ENCODE measurements at places on chromosomes 4 and X.

GRCh38 chr4:163757219-163757618, 262.7 kb downstream of the TMA16 start:
- no peak for DNase-seq

DNA sequence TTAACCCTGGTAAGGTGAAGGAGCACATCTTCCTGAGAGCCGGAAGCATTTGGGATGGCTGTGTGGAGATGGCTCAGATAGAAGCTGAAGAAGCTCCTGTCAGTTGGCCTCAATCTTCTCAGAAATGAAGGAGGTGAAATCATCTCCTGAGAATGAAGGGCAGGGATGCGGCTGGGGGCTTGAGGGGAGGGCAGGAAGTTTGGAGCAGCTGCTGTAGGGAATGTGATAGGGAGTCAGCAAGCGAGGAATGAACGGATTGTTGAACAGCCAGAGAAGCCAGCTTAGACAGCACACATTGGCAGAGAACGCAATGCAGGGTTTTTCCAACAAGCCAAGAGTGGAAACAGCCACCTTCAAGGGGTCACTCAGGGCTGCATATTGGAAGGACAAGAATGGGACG, 10.0 kb downstream of the KCNE5 start:
- DNase-seq, result no peak

DNA sequence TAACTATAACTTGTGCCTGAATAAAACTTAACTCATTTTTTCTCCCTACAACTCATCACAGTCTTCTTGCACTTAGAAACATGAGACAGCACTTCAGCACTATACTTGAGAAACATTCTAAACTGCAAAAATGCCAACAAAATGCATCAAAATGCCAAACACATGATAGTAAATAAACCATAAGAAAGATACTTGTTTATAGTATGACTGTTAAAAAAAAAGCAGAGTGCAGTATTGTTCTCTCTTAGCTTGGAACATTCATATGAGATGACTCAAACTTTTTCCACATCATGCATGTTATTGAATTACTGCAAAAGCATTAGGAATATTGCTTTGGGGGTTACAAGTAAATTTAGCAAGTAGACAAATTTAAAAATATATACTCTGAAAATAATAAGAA, 135.7 kb upstream of the ANXA10 start:
- no peak for DNase-seq

DNA sequence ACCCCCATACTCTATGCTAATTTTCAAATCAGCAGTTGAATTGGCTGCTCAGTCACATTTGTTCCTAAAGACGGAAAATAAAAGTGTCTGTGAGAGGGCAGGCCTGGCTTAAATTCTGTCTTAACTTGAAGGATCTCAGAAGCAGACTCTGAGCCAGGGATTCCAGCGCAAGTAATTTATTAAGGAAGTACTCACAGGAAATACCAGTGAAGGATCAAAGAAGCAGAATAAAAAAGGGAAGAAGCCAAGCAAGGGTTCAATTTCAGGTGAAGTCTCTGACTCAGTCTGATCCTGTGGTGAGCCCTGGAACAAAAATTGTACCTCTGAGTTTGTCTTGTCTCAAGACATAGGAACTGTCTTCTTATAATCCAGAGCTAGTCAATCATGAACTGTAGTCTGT, 52.2 kb downstream of the IL1RAPL1 start:
- no peak for DNase-seq

- no peak for DNase-seq
Observed at GRCh38 chr4:134501973-134502643, 300.5 kb upstream of the PABPC4L start.

- no peak for DNase-seq
Observed at GRCh38 chr4:37383579-37384229, 139.2 kb downstream of the NWD2 start.

GRCh38 chr4:93313197-93313596, 515.4 kb upstream of the ATOH1 start:
- DNase-seq, result no peak

GRCh38 chr4:3644849-3645627, 112.8 kb upstream of the LRPAP1 start:
- DNase-seq, result no peak

- no peak for DNase-seq
Observed at GRCh38 chr4:41644288-41644914, 104.1 kb downstream of the PHOX2B start.

DNA sequence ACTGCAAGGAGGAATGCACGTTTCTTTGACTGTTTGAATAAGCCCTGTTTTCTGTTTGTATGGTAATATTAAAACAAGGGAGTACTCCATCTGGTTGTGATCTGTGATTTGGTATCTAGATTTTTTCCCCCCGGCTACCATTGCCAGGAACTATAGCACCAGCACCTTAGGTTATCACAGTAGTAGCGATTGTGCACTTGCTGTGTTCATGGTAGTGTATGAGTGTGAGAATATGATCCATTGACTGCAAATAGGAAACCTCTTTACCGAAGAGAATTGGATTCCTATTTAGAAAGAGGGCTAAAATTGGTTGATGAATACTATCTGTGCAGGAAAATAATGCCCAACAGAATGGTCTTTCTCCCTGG, 69.9 kb downstream of the LARP7 start:
- no peak for DNase-seq

GRCh38 chr4:182017038-182017437, 226.2 kb upstream of the TENM3 start:
- DNase-seq, result no peak

- no peak for DNase-seq
Observed at GRCh38 chrX:18620349-18620748, 51.6 kb downstream of the RS1 start.

- DNase-seq, result no peak
Observed at GRCh38 chrX:97446298-97446882, 562.7 kb downstream of the RPA4 start.

GRCh38 chr4:8609406-8609805, 16.8 kb downstream of the CPZ start:
- DNase-seq, result no peak

- no peak for DNase-seq
Observed at GRCh38 chrX:133335027-133335426, 80.3 kb downstream of the GPC4 start.

- no peak for DNase-seq
Observed at GRCh38 chr4:1329408-1330371, 17.3 kb upstream of the UVSSA start.

DNA sequence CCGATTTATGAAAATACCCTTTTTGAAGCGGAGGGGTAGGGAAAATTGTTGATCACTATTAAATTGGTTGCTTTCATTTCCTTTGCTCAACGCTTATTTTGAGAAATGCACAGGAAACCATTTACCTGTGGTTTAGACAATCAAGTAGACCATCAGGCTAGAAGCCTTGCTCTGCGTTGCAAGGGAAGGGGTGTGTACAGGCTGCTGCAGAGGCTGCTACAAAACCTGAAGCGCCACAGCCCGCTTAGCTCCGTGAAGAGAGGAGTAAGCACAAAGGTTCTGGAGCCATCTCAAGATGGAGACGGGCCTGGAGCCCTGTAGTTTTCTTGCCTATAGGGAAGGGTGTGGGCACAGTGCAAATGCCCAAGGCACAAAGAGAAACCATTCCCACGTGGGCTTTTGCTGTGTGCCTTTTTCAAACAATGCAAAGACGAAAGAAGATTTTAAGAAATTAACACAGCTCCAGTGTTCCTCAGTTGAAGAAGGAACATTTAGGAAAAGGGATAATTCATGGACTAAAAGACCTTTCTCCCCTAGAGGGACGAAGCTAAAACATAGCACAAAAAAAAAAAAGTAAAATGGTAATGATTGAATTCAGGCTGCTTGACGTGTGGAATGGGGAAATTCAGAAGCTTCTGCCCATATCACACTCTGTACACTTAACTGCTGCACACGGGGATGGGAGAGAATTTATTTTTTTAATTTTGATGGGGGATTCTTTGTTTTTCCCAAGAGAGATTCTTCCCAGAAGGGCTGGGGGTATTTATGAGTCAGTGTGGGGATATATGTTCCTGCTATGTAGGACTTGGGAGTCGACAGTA, 3.5 kb downstream of the TMSB4X start:
- no peak for DNase-seq

GRCh38 chr4:48968814-48969213, 17.3 kb upstream of the CWH43 start:
- no peak for DNase-seq

DNA sequence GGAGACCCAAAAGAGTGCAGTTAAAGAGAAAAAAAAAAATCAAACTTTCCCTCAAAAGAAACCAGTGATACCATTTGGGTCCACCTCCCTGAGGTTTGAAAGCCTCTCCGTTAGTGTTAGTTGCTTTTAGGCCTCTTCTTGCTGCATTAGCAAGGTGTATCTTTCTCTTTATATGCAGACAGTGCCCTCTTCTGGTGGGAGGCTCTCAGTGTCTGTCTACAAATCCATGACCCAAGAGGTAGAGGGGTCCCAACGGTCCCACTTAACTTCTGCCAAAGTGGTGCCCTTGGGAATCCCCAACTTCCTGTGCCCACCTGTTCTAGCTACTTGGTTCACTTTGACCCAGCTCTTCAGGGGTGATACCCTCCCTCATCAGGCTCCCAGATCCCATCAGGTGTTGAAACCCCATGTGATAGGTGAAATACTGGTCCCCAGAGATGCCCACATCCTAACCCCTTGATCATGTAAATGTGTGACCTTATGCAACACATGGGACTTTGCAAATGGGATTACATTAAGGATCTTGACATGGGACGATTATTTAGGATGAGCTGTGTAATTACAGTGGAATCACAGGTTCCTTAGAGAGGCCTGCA, 63.7 kb upstream of the CD99 start:
- no peak for DNase-seq

- DNase-seq, result no peak
Observed at GRCh38 chrX:1400742-1401471, 9.0 kb upstream of the SLC25A6 start.

- no peak for DNase-seq
Observed at GRCh38 chr4:102420563-102421398, 75.5 kb upstream of the SLC39A8 start.

GRCh38 chr4:169582203-169582602, 30.2 kb downstream of the NEK1 start:
- no peak for DNase-seq

DNA sequence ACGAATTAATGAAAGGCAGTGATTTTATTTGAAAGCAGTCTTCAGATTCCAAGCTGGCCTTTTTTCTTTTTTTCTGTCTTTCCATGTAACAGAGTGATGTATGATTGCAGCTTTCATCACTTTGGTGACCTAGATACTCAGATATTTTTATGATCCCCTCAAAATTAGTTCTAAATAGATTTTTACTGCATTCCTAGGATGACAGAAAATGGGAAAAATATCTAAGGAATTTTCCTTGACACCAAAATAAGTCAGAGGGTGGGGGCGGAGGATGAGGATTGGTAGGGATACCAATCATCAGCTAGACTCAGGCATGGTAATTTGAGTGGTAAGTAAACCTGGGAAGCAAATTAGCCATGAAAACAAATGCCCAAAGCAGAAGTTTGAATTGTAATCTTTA, 11.9 kb upstream of the HMGB2 start:
- DNase-seq, result no peak

DNA sequence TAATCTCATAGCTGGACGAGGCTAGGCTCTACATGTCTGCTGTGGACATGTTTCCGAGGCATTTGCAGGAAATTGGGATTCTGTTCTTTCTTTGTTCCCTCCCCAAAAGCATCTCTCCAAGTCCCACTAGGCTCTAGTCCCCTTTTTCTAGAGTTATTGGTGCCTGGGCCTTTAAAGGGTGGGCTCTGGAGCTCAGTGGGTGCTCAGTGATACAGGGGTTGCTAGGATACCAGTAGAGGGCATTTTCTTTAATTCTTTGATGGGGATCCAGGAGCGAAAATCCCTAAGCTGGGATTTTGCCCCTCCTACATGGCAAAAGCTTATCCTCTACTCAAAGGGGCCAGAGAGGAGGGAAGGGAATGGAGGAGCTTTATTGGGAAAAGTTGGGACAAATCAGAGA, 34.2 kb downstream of the ARHGEF9 start:
- no peak for DNase-seq

DNA sequence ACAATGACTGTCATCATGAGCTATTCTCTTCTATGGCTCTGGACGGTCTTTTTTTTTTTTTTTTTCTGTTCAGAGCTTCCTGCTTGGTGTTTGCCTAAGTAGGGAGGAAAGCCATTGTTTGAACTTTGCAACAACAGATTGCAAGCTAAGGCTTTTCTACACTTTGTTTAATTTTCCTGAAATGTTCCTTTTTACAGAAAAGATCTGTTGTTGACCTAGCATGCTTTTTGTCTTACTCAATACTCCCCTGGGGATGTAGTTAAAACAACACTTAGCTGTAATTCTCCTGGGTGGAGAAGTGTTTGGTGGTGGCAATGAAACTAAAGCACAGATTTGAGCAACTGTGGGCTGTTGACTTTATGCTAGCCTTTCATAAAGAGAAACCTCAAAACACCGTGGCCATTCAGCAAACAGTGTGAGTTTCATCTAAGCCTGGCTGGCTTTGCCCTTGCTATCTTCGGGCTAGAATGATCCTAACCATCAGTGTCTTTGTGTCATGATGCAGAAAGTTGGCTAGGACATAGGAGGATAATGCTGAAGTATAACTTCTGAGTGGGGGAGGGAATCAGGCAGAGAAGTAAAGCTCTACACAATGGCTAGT, 110.5 kb downstream of the ANXA3 start:
- DNase-seq, result no peak

DNA sequence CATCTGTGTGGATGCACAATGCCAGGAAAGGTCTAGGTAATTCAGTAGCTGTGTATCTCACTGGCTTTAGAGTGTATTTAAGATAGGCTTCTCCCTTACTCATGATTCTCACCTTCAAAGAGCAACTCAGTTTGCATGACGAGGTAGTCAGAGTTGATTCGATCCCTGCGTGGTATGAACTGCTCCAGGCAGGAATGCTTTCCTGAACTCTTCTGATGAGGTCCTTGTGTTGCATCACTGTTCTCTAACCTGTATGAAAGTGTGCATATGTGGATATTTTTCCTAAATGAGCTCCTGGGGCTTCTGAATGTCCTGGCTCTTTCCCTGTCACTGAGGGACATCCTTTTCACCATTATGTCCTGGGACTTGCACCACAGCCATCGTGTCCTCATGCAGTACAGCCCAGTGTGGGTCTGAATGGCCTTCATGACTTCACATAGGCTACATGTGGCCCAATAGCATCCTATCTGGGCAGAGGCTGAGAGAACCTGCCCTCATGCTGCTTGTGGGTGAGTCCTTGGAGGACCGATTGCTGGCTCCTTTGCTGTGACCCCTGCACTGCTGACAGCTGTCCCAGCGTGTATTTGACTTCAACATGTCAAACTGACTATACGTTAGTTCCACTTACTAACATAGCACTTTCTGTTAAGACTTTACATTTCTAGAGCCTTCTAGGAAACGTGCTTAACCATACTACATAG, 65.3 kb upstream of the WDR1 start:
- no peak for DNase-seq

All from NCI-H1436 treated with DMSO at 0.1 percent for 48 hours (cell line).